ENCODE measurements at places on chromosomes 1 and 21.

DNA sequence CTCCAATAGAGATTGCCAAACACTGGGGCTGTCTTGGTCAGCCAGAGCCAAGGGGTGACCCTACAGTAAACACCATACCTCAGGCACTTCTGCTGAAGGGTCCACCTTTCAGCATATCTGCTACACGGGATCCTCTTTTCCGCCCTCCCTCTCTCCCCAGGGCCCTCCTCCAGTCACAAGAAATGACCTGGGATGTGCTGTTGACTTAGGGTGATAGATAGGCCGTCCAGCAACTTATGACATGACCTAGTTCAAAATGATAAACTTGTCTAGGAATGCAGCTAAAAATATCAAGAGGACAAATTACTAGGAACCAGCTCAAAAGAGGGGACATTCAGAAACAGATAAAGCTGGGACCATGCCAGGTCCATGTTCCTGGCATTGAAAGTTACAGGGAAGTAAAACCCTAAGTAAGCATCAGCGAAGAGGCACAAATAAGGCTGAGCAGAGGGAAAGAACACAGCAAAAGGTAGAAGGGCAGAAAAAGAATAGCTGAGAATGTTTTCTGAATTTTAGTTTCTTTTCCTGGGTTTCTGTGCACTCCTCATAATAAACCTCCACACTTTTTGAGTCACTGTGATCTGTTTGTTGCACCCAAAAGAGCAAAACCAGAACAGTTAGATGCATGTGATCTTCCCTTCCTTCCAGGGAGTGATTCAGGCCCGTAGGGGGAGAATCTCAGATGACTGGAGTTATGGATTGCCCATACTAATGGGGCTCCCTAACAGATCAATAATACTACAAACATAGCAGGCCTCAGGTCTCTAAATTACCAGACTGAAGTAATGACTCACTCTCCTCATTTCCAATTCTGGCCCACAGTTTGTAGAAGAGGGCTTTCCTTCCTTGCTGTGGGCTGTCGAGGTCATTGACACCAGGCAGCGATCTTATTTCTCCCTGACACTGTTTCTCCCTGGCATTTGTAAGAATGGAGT lies 48.9 kb upstream of the F3 start:
- DNase-seq, result no peak

- peak; percentile 26 for DNase-seq
Measured at GRCh38 chr1:113871597-113872113, at the start of gene PTPN22. TSS of gene PTPN22 (minus strand) at chr1:113871712.

GRCh38 chr1:185155600-185156287 lies 1.0 kb downstream of the TRMT1L start:
- no peak for DNase-seq

- no peak for DNase-seq
Measured at GRCh38 chr1:221778535-221779142, 36.8 kb upstream of the DUSP10 start.

GRCh38 chr1:170729225-170730002 lies 65.5 kb downstream of the PRRX1 start:
- DNase-seq, result no peak

DNA sequence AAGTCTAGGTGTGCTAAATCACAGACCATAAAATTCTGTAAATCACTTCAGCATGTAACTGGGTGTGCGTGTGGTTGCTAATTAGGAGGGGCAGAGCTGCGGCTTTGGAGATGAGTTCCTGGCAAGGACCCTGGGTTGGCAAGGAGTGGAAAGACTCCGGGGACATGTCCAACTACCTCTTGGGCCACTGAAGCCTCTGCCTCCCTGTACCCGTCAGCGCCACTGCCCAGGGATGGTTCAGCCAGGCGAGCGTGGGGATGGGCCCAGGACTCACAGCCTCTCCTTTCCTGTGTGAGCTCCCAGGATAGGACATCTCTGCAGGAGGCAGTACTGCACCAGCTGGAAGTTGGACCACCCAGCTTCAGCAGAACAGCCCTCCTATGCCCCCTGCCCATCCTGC lies 386.4 kb upstream of the VAMP3 start:
- DNase-seq, result no peak

GRCh38 chr1:21913258-21913657 lies 23.9 kb downstream of the HSPG2 start:
- DNase-seq, result no peak

- DNase-seq, result no peak
Measured at GRCh38 chr1:175062339-175062738, 5.3 kb upstream of the TNN start.

GRCh38 chr1:207828046-207828445 lies 76.2 kb downstream of the CD46 start:
- DNase-seq, result no peak

DNA sequence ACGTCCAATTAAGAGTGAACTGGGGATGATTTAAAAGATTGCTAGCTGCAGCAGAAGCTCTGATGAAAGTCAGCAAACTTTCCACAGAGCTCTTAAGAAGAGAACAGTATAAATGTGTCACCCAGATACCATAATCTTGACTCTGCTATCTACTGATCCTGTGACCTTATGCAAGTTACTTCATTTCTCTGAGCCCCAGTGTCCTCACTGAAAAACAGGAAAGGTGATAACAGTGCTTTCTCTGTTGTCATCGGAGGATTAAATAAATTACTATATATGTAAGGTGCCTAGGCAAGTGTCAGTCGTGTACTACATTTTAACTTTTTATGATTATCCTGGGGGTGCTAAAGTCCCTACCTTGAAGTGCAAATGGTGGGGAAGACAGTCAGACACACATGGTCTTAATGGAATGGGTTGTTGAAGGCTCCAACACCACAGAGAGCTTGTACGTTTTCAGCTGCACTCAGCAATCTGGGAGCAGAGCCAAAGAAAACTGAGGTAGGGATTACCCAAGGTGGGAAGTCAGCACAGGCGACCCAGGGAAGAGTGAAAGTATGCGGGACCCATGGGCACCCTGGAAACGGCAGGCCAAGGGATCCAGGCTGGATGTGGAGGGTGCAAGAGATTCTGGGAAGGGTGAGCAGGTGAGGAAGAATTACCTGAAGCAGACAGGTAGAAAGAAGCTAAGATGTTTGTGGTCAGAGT lies 82.8 kb downstream of the DTL start:
- no peak for DNase-seq

DNA sequence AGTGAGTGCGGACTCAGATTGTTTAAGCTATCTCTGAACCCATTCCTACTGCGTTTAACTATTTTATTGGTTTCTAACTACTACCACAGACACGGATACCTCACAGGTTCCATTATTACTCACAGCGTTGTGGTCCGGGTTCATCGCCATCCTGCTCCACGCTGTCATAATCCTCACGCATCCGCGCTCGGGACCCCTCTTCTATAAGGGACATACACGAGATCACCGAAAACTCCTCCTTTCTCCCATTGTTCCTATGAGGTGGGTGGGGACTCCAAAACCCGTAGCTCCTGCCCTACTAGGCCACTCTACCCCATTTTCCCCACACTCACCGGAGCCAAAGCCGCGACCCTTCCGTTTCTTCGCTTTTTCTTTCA lies 610 bp downstream of the RBM8A start:
- no peak for DNase-seq

GRCh38 chr1:30968220-30968971 lies 59.8 kb upstream of the SDC3 start:
- no peak for DNase-seq

DNA sequence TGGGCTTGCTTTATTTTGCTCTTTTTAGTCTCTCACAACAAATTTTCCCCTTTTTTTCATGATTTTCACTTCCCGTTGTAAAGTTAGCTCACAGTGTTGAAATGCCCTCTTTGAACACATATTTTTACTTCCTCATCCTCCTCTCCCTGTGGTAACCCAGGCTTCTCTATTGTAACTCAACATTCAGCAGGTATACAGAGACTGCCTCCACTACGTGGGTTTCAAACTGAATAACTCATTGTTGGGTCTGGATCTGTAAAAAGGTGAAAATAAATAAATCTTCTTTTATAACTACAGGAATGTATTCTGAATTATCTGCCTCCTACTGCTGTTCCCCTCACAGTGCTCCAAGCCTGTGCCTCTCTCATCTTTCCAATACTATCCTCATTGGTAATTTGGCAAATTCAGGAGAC lies 166.4 kb downstream of the RUNX1 start:
- DNase-seq, result no peak

- no peak for DNase-seq
Measured at GRCh38 chr21:21101911-21102310, 103.7 kb downstream of the NCAM2 start.

GRCh38 chr21:27070861-27071670 lies 104.2 kb upstream of the ADAMTS5 start:
- DNase-seq, result no peak

GRCh38 chr1:155003766-155004351 lies 1.3 kb downstream of the ZBTB7B start:
- no peak for DNase-seq

GRCh38 chr1:180548686-180549317 lies 10.0 kb upstream of the OVAAL start:
- DNase-seq, result peak; percentile 66

- DNase-seq, result no peak
Measured at GRCh38 chr1:209486861-209487593, 96.5 kb upstream of the CAMK1G start.

DNA sequence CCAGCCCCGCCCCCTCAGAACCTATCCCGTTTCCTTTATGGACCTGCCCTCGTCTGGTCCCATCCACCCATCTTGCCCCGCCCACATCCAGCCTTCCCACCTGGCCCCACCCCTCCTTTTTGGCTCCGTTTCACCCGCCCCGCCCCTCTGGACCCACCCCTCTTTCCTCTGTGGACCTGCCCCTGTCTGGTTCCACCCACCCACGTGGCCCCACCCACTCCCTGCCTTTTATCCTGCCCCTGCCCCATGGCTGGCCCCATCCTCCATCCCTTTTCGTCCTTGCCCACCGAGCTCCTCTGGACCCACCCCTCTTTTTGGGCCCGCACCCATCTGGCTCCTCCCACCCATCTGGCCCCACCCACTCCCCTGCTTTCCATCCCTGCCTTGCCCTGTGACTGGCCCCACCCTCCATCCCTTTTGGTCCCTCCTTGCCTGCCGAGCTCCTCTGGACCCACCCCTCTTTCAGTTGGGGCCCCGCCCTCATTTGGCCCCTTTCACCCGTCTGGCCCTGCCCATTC lies 177.3 kb downstream of the CAMTA1 start:
- DNase-seq, result no peak
